Mesendoderm (in vitro differentiated cells): ENCODE measurements at places on chromosomes 6 and 20.

DNA sequence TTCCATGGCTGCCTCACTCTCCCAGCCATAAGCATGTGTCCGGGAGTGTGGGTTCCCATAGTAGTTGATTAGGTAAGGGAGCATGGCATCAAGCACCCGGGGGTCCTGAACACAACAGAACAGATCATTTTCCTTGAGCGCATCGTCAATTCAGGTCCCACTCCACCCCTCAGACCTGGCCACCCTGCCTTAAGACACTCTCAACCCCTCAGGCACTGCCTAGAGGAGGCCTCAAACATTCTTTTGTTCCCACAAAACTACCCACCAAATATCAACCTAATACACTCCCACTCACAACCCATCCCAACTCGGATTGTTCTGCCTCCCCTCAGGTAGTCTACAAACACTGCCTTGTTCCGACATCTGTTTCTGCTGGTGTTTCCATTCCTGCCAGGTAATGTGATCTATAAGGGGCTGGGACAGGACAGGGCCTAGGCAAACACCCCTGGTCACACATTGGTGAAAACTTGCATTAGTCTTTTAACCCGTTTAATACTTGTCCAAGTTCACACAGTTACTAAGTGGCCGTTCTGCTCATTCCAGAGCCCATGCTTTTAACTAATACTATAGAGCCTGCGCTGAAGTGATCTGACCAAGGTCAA, 1.4 kb downstream of the NFS1 start:
- DNase-seq: no peak

DNA sequence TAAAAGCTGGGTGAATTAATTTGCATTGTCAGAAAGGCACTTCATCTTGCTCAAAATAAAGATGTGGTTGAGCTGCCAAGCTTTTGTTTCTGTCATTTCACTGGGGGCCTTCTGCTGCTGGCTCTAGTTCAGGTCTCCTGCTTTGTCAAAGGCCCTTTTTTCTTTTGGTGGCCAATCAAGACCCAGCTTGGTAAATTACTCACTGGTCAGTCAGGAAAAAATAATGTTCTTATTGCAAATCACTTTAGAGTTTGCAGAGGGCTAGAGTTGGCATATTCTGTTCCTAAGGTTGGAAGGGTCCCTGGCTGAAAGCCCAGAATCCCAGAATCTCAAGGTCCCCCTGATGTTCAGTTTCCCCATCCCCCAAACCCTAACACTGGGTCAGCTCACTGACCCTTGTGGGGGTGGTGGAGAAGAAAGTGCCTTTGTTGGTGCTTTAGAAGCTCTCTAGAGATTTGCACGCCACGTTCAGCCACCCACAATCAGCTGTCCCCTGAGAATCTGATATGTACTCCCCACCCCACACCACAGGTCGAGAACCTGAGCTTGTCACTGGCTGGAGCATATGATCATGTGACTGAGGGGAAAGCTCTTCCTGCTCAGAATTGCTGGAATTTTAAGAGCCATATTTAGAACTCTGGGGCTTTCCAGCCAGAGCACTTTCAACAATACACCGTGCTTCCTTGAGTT, 21.7 kb upstream of the BNIP5 start:
- DNase-seq: no peak

- DNase-seq: peak; percentile 64
These were observed 218.6 kb upstream of the ZFP64 start for GRCh38 chr20:52410182-52410647.

GRCh38 chr6:108690326-108691049, 129.8 kb downstream of the FOXO3 start:
- no peak for DNase-seq

DNA sequence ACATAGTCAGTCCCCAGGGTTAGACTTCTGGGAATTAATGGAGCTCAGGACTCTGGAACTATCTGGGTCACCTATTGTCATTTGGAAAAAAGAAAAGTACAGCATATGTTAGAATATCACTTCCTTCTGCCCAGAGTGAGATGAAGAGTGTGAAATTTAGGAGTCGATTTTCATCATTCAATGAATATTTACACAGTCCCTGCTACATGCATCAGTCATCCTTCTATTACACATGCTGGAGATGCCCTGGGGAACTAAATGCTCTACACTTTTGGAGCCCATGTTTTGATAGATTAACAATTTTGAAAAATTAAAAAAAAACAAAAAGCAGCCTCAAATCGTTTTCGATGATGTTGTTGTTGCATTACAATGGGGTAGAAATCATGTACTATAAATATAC, 315.4 kb downstream of the ALDH8A1 start:
- no peak for DNase-seq

GRCh38 chr6:121383478-121383877, 49.2 kb upstream of the TBC1D32 start:
- DNase-seq: no peak

DNA sequence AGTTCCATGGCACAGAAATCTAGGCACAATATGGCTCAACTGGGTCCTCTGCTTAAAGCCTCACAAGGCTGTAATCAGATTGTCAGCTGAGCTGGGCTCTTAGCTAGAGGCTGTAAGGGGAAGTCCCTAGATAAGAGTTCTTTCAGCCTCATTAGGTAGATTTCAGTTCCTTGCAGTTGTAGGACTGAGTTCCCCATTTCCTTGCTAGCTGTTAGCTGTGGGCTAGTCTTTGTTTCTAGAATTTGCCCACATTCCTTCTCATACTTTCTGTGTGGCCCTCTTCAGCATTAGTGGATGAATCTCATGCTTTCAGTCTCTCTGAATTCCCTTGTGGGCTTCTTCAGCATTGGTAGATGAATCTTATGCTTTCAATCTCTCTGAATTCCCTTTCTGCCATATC, 71.0 kb upstream of the MRAP2 start:
- no peak for DNase-seq

- no peak for DNase-seq
These were observed 84.6 kb downstream of the PHACTR1 start for GRCh38 chr6:12801141-12801540.

GRCh38 chr20:48211238-48211637, 426.0 kb upstream of the SULF2 start:
- no peak for DNase-seq

DNA sequence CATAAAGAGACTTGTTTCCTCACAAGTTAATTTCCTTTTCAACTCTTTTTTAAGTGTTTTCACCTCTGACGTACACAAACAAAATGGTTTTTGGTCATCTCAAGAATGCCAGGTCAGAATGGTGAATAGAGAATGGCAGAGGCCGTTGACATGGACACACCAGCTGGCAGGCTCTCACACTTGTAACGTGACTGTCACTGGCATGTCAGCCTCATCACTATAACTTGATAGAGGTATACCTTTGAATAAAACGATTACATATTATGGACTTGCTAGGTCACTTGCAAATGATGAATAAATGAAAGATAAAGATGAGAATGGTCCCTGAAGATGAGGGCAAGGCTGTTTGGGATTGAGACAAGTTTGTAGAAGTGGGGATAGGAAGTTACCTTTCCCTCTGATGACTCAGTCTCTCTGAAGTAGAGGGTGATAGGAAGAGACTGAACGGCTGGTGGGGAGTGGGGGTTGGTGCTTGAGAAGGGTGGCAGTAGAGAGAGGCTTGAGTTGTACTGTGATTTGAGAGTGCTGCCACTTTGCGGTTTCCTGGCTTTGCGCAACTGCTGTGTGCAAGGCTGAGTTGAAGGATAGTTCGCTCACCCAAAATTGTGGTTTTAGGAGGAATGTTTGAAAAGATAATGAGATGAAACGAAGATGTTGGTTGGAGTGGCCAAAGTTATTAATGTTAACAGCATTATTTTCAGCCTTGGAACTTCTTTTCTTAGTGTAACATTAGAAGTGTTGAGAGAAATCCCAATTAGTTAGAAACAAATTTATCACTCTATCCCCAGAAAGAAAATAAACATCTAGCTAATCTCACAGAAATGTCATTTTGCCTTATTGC, 30.3 kb downstream of the TBPL1 start:
- DNase-seq: peak; percentile 72

DNA sequence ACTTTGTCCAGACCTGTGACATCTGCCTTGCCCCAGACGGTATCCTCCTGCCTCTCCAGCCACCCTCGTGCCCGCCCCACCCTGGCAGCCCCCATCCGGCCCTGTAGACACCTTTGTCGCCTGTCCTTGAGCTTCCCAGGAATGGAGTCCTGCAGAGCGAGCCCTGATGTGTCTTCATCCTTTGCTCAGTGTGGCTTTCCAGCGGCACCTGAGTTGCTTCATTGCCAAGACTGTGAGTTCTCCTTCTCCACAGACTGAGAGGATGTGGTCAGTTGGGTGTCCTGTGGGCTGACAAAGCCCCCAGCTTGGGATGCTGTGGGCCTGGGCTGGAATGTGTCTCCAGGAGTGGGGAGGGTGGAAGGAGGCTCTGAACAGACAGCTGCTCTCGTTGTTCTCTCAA, 1.7 kb upstream of the CST4 start:
- no peak for DNase-seq

DNA sequence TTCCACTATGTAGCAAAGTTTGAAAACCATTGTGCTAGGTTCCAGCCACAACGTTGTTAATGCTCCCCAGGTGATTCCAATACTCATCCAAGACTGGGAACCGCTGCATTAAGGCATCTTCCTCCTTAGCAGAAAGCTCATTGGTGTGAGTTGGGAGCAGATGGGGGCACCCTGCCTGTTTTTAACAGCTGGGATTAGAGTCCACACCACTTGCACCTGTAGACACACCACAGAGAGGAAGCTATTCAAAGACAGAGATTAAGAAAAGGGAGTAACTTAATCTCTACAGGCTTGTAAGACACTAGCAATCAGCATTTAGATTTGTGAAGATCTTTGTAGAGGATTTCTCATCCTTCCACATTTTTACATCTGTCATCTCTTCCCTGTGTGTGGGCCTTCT, 333.9 kb upstream of the SOX4 start:
- peak; percentile 33 for DNase-seq

DNA sequence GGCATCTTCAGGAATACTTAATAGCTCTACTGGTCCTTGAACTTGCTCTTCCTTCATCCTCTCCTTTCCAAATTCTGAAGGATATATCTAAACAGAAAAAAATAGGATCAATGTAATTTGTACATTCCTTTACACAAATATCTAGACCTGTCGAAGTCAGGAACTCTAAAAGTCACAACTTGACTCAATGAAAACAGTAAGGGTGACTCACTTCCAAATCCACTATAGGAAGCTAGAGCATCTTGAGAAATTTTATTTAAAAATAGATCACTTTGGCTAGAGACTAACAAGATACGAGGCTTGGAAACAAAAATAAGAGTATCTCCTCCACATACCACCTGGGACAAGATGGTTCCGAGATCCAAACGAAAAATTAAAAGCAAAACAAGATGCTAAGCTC, 12.2 kb downstream of the ESF1 start:
- no peak for DNase-seq

DNA sequence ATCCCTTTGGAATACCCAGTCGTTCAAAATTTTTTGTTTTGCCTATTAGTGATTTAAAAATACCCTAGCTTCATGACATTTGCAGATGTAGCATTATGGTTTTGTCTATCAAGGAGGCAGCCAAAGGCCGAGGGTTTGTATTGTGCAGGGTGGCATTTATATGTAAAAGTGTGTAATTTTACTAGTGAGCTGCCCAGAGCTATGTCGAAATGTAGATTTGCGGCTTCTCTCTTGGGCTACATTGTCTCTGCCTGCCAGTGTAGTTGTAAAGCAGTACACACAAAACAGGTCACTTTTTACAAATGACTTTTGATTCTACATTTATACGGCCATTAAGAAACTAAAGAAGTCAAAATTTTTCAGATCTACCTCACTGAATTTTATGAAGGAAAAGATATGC, 87.7 kb downstream of the TSHZ2 start:
- no peak for DNase-seq

DNA sequence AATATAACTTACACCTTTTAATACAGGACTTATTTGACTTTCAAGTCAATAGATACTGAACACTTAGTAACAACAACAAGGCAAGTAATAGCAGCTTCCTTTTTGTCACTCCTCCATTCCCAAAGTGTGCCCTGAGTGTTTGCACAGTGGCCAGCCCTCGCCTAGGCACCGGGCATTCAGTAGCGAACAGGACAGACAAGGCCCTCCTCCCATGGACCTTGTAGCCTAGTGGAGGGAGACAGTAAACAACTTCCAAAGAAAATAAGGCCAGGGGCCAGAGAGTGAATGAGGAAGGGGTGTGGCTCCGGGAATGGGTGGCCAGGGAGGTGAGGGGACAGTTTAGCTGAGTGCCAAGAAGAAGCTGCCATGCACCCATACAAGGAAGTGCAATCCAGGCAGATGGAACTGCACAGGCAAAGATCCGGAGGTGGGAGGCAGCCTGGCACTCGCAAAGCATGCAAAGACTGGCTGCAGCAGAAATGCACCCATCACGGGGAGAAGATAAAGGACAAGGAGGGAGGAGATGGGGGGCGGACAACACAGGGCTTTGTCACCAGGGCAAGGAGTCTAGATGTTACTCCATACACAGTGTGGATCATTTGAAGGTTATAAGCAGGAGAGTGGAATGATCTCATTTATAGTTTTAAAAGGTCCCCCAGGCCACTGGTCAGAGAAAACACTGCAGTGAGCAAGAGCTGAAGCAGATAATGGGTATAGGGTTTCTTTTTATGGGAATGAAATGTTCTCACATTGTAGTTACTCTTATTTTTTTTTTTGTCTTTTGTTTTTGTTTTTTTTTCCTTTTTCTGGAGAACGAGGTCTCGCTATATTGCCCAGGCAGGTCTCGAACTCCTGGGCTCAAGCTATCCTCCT, 32.2 kb downstream of the ATP9A start:
- DNase-seq: no peak

- no peak for DNase-seq
These were observed 93.4 kb downstream of the HIVEP2 start for GRCh38 chr6:142851601-142852000.

DNA sequence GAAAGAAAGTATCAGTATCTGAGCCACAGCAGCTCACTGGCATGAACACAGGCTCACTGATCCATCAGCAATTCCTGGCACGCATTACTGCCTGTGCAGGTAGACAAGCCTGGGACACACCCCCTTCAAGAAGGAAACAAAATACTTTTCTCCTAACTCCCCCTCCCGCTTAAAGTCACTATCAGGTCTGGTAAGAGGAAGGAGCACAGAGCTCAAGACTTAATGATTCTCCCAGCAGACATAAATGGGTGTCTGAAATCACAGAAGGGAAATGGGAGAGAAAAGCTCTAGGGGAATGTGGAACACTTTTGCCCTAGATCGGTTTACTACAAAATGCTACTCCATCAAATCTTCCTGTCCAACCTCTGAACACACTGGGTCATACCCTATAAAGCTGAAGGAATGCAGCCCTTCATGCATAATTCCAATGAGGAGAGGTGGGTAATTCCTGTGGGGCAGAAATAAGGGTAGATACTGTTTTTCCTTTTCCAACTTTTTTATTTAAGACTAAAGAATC, at the start of gene ADGRF1:
ADGRF1 (minus strand) TSS at position 58 of the 517 bp plus-strand sequence. CDS start 13,271 bp downstream, outside the sequence.
- no peak for DNase-seq

DNA sequence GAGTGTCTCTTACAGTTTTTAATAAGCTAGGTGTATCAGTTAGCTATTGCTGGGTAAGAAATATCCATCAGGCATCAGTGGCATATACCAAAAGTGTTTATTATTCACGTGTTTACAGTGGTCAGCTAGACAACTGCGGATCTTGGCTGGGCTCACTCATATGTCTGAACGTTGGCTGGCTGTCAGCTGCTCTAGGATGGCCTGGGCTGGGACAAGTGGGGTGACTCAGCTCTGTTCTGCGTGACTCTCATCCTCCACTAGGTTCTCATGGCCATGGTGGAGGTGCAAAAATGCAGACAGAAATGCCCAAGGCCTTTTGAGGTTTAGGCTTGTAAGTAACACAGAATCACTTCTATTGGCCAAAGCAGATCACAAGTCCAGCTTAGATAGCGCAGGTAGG, 22.0 kb downstream of the ZNF341 start:
- DNase-seq: no peak
